ENCODE measurements at places on chromosomes 7 and 10. TPM values are rescaled to one million over a fixed set of nuclear protein-coding genes. Genes with fewer than 3 reads are reported as not detected.

SPDYE8 gene
- 0.27 TPM for polyA plus RNA-seq

FKBP14 gene
- 13.7 TPM for polyA plus RNA-seq

PPP1R9A gene
- 16.7 TPM for polyA plus RNA-seq

XRCC2 gene
- 6.0 TPM for polyA plus RNA-seq

EPO gene
- polyA plus RNA-seq = 0.19 TPM

SMURF1 gene
- 14.5 TPM for polyA plus RNA-seq

LHFPL3 gene
- polyA plus RNA-seq = 8.4 TPM

CPA1 gene
- 2.1 TPM for polyA plus RNA-seq

TAS2R3 gene
- 0.15 TPM for polyA plus RNA-seq

CCNY gene
- 55.2 TPM for polyA plus RNA-seq

SPDYE9 gene
- polyA plus RNA-seq = 0.37 TPM

AKR1C3 gene
- polyA plus RNA-seq = 4.1 TPM

TMEM178B gene
- 2.2 TPM for polyA plus RNA-seq

MBLAC1 gene
- 2.8 TPM for polyA plus RNA-seq

HMX2 gene
- 1.1 TPM for polyA plus RNA-seq

IL6 gene
- 2.1 TPM for polyA plus RNA-seq

UCMA gene
- polyA plus RNA-seq = not detected

CACUL1 gene
- polyA plus RNA-seq = 24.1 TPM

CALN1 gene
- 0.09 TPM for polyA plus RNA-seq
